HTR-8/SVneo (cell line): ENCODE measurements at places on chromosomes 12 and 14.

DNA sequence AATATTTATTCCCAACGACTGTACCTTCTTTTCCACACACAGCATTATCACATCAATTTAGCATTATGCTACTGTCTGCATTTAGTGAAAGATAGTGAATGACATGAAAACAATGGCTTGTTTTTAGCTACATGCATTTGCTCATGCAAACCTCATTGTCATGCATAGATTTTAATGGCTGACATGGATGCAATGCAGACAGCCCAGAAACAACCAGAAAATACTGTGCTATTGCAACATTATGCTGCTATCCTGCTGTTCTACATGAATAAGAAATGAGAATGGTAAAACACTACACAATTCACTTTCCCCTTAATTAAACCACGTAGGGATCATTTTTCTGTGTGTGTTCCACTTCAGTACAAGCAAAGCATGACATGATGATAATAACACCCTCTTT is 90.8 kb downstream of the LIN7A start:
- no peak for DNase-seq

DNA sequence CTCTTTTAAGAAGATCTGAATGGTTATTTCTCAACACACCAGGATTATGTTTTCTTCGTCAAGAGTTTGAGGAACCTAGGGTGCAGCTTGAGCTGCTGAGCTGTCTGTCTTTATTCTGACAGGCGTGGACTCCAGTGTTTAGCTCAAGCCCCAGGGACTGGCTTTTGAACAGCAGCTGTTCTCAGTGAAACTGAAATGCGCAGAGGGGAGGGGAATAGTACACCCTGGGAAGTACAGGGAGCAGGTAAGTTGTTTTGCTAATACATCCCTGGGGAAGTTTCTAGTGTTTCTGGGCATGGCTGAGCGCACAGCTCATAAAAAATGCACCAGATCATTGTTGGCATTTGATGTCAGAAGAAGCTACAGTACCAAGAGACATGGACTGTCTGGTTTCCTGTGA is 659.8 kb downstream of the DIO2 start:
- no peak for DNase-seq

DNA sequence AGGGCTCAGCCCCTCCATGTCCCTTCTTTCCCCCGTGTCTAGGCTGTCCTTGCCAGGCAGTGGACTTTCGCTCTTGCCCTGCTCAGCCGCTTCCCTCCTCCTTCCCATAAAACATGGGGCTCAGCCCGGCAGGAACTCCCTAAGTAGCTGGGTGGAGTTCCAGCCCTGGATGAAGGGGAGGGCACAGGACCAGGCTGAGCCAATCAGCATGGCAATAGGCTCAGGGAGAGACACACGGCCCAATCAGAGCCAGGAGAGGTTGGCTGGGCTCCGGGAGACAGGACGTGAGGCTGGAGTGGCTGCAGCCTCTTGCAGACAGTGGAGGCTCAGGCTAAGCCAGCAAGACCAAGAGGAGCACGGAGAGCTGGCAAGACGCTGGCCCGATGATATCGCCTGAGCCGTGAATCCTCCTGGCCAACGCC is 54.3 kb downstream of the GALNT9 start:
- peak; percentile 83 for DNase-seq

DNA sequence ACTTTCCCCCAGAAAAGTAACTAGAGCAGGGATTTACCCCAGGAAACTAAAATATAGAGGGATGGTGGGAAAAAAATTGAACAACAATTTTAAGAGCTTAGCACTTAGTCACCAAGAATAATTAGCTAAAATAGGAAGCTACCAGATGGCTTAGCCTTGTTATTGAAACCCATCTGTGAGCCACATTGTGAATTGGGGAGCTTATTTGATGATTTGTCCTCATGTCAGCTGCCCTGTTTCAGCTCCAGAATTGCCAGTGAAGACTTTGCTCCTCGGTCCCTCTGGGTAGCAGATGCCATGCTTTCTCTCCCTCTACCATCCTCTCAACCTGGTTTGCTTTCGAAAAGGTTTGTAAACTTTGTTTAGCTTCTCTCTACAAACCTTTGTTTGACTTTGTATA is 67.7 kb upstream of the PTHLH start:
- DNase-seq: no peak

DNA sequence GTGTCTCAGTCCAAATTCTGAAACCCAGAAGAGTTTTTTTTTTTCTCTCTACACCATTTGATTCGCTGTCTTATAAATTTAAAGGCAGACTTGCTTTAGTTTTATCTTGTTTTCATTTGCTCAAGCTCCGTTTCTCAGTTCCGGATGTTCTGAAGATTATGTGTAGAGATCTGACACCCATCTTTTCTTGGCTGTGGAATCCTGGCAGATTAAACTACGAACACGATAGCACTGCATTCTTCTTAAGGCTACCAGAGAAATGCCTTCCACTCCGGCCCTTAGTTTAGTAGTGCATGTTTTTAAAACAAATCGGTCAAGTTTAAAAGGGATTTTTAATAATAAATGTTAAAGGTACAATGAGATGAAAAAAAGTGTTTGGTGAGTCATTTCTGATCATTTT is 106.4 kb downstream of the LMO3 start:
- DNase-seq: no peak

- DNase-seq: no peak
Measured at GRCh38 chr12:49635036-49635435, 11.7 kb downstream of the PRPF40B start.

- no peak for DNase-seq
Measured at GRCh38 chr14:20472536-20473169, 3.4 kb downstream of the PNP start.

DNA sequence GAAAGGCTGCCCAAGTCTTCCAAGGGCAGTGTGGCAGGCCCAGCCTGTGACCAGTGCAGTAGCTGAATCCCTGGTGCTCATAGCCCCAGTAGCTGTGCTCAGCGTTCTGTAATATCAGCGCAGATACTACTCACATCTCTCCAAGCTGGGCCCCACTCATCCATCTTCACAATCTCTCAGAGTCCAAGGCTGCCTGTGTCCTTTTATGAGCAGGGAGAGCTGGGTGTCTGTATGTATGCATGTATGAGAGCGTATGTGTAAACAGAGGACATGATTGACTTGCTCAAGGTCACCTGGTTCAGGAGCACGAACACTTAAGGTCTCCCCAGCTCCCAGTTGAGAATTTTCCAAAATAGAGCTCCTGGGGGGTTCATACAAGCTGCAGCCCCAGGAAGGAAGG is 5.4 kb downstream of the AQP6 start:
- DNase-seq: no peak

DNA sequence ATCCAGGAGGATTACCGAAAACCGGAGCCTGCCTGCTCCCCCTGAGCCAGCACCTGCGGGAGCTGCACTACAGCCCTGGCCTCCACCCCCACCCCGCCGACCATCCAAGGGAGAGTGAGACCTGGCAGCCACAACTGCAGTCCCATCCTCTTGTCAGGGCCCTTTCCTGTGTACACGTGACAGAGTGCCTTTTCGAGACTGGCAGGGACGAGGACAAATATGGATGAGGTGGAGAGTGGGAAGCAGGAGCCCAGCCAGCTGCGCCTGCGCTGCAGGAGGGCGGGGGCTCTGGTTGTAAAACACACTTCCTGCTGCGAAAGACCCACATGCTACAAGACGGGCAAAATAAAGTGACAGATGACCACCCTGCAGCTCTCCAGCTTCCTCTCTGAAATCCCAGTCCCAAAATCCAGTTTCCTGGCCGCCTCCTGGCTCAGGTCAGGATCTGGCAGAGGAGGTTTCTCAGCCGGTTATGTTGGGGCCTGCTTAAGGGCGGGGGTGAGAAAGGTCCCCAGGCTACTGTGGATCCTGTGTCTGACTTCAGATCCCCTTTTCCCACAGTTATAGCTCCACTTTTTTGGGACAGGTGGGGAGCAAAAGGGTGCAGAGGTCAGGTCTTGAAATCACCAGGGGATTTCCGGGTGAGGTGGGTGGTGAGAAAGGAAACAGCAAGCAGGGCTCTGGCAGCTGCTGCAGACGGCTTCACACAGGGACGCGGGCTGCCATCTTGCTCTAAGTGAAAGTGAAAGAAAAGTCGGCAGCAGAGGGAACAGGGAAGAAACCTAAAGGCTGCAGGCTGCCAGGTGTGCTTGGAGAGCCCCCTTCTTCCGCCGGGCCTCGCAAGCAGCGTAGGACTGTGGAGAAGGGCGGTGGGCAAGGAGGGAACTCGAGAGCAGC is at the start of gene TAPBPL:
TSS of gene TAPBPL (plus strand) at position 695 of the 897 bp plus-strand sequence. CDS start 207 bp downstream, outside the sequence.
- DNase-seq: peak; percentile 84

GRCh38 chr12:51218607-51219161 is 822 bp upstream of the POU6F1 start:
- DNase-seq: no peak

- no peak for DNase-seq
Measured at GRCh38 chr12:132174015-132174838, 30.0 kb downstream of the NOC4L start.

- DNase-seq: peak; percentile 94
Measured at GRCh38 chr14:65222440-65222858, 120.1 kb upstream of the MAX start.

DNA sequence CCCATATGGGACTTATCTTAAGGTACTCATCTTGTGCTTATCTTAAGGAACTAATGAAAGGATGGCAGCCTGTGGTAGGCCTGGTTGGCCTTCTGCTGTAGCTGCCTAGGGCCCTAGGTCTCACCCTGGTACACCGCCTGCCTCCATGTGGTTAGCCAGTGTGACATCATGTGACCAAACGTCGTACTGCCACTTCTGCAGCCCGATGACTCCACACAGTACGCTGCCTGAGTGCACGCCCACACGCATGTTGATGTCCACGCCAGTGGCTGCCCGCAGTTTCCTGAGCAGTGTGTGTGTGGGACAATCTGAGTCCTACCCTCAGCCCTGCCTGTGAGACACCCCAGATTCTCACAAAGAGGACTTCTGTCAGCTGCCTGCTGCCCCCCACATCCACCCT is 5.1 kb downstream of the ADCY4 start:
- DNase-seq: no peak

DNA sequence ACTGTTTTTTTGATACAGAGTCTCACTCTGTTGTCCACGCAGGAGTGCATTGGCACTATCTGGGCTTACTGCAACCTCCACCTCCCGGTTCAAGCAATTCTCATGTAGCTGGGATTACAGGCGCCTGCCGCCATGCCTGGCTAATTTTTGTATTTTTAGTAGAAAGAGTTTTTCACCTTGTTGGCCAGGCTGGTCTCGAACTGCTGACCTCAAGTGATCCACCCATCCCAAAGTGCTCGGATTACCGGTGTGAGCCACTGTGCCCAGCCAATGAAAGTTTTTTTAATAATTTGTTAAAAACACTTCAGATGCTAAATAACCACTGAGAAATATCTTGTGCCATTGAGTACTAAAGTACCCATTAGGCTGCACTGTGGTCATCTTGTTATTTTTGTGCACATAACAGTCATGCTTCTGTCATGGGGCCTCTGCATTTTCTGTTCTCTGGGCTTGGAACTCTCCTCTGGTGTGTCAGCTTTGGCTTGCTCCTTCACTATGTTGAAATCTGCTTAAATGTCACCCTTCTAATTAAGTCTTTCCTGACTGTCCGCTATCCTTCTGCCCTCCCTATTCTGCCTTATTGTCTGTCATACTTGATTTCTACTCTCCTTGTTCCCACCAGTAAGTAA is 105.1 kb downstream of the KTN1 start:
- no peak for DNase-seq

DNA sequence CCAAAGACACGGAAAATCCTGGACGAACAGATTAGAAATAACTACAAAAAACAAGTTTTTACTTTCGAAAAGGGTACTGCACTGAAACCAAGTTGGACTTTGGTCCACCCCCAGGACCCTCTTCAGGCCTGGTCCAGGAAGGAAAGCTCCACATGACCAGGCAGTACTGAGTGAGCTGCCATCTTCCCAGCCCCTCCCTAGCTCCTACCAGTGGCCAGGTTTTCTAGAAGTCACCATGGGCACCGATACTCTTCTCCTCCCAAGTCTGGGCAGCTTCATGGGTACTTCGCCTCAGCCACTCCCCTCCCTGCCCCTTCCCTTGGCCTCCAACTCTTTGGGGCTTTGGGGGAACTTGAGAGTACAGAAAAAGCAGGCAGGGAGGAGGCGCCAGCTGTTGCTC is 6.6 kb downstream of the VAMP1 start:
- no peak for DNase-seq

DNA sequence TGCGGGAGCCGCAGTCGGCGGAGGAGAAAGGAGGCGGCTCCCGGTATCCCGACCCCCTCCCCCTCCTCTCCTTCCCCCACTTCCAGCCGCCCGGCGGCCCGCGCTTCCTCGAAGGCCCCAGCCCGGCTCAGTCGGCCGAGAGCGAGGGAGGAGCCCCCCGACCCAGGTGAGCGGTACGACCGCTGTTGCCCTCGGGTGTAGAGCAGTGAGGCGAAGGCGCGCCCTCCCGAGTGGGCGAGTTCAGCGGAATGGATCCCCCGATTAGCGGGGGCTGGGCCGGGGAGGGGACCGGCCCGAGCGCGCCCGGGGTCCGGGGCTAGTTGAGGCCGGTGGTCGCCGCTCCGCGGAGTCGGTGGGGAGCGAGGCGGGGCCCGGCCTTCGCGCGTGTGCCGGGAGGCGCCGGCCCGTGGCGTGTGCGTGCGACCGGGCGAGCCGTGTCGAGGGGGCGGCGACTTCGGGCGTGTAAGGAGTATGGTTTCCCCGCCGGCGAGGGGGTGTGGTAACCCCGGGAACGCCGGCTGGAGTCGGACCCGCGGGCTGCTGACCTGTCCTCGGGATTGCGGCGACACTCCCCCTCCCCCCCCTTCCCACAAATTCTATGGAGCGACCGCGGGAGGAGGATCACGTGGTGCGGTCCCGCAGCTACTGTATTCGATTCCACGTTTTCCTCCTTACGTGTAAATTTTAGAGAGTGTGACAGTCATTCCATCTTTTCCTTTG is 501 bp downstream of the RIMKLB start:
- peak; percentile 31 for DNase-seq

GRCh38 chr14:35687335-35687939 is 121.7 kb downstream of the RALGAPA1 start:
- peak; percentile 41 for DNase-seq

DNA sequence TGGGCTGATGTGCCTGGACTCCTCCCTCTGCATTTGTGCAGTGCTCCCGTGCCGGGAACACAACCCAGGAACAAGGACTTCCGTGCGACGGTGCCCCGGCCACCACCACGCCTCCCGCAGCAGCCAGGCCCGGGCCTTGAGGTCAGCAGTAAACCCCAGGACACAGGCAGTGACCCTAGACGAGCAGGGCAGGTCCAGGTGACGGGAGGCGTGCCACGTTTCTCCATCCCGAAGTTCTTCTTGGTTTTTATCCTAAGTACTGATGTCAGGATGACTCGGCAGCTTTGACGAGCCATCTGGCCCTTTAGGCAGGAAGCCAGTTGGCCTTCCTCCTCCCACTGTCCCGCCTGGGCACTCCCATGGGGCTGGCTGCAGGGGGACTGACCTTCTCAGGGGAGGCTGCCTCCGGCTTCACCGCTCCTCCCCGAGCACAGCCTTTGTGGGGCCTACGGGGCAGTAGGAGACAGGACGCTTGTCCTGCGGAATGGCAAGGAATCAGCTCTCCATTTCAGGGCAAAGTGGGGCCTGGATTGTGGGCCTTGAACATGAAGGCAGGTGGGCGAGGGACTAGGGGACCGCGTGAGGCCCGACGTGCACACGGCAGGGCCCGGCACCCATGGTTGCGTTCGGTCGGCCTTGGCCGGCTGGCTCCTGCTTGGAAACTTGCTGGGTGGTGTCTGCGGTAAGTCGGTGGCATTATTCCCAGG is 94.1 kb downstream of the FBXL14 start:
- DNase-seq: peak; percentile 48

- no peak for DNase-seq
Measured at GRCh38 chr12:70936203-70936813, 15.8 kb upstream of the PTPRR start.
